Motor neuron (in vitro differentiated cells): ENCODE measurements at places on chromosomes 6 and 20.

DNA sequence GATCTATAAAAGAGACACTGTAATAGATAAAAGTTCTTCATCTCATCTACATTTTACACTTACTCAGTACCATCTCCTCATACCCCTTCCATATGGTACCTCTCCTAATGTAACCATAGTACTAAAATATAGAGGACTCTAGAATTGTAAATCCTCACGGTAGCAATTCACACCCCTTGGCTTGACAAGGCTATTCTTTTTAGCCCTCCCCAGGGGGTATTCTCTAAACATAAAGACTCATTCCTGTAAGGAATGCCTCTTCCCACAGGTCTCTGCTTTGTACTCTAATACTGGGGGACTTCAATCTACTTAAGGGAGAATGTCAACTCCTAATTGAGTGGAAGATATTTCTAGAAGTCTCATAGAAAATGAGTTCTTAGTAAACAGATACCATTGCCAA, 85.9 kb downstream of the VIP start:
- ATAC-seq = no peak

DNA sequence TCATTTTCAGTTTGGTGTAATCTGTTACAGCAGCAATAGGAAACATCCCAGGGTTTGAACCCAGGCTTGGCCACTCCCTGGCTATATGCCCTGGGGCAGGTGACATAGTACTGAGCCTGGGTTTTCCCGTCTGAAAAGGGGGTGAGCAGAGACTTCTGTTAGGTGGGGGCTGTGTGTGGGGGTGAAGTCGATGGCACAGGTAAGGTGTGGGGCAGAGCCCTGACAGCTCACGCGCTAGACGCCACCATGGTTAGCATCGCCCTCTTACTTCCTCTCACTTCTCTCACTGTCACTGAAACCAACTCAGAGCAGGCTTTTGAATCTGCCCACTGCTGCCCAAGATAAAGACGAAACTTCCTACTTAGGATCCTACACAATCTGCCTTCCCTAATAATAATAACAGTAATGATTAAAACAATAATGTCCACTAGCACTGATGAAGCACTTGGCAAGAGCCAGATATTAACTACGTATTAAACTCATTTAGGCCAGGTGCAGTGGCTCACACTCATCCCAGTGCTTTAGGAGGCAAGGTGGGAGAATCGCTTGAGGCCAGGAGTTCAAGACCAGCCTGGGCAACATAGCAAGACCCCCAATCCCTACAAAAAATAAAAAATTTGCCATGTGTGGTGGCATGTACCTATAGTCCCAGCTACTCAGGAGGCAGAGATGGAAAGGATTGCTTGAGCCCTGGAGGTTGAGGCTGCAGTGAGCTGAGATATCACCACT, 117.9 kb upstream of the PTPN1 start:
- ATAC-seq = no peak

DNA sequence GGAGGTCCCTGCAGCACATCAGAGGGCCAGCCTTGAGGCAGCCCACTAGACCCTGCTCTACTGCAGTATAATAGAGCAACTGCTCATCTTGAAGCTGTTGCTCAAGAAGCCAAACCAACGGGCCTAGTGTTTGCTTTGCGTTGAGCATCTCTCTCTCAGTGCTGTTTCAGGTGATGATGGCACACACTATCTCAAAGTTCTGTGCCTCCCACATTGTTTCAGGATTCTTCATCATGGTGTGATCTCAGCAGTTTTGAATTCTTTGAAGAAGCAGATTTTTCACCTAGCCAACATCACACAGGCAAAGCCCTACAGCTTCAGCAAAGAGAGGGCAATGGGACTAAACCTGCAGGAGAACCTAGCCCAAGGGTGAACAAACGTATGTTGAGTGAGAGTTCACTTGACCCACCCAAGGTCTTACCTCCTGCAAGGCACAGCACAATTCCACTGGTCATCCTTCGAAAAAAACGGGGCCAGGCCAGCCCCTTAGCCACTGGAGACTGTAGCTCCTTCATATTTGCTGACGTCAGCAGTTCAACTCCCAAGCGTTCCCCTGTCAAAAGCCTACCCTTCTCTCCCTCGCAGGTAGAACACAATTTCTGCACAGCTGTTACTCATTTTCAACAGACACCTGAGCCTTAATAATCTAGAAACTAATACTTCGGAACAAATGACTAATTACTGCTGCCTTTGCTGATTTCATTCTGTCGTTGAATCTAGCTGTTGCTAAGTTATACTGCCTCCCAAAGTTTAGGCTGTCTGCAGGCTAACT, 15.8 kb downstream of the MYB start:
- ATAC-seq = no peak

GRCh38 chr20:8375898-8376297, 243.8 kb downstream of the PLCB1 start:
- ATAC-seq = no peak

GRCh38 chr20:37226889-37227288, 34.7 kb downstream of the GHRH start:
- no peak for ATAC-seq

GRCh38 chr20:33826270-33826897, 15.2 kb downstream of the CHMP4B start:
- no peak for ATAC-seq
